ENCODE measurements at places on chromosomes 6 and 20.

DNA sequence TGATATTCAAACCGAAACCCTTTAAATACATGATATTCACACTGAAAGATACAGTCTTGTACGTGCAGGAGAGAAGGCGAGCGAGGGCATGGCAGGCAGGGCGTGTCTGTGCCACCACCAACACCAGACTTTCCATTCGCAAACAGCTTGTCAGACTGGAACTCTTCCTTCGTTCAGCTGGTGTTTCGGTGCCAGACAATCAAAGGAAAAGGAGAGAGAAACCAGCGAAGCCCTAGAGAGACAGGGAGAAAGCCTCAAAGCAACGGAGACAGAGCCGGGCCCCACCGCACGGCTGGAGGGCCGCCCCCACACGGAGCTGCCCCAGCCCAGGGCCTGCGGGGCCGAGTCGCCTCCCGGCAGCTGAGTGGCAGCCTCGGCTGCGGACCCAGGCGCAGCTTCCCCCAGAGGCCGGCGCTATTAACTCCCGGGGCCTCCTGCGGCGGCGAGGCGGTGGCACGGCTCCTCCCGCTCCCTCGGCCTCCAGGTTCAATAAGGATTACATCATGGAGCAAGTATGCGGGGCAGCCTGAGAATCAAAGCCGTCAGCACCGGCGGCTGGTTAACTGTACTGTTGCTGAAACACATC lies 32.1 kb upstream of the NR2E1 start:
- DNase-seq = peak; percentile 86

DNA sequence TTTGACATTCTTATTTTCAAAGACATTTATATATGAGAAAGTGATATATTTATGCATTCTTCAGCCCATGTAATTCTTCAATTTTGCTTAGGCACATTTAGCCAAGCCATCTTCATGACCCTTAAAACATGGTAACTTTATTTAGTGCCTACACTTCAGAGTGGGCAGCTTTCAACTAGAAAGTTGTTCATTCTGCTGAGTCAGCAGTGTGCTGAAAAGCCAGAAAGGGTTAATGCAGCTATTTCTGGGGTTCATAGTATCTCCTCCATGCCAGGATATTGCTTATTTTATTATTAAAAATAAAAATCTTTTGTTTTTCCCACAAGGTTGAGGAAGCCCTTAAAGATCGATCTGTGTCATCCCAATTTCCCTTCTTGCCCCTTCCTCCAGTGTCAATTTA lies 79.2 kb downstream of the EDN1 start:
- no peak for DNase-seq

- no peak for DNase-seq
These were observed 303.0 kb downstream of the PAX1 start for GRCh38 chr20:22008456-22008855.

DNA sequence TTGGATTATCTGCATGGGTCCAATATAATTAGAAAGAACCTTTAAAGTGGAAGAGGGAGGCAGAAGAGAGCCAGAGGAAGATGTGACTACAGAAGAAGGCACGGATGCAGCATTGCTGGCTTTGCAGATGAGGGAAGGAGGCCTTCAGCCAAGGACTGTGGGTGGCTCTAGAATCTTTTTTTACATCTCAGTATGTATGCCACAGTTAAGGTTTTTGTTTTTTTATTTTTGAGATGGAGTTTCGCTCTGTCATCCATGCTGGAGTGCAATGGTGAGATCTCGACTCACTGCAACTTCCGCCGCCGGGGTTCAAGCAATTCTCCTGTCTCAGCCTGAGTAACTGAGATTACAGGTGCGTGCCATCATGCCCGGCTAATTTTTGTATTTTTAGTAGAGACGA lies 49.3 kb downstream of the MCM8 start:
- no peak for DNase-seq
